Gastrocnemius medialis (tissue), 4 donors: ENCODE measurements at places on chromosomes 11 and 22. TPM values are rescaled to one million over a fixed set of nuclear protein-coding genes. Genes with fewer than 3 reads are reported as not detected.

DNA sequence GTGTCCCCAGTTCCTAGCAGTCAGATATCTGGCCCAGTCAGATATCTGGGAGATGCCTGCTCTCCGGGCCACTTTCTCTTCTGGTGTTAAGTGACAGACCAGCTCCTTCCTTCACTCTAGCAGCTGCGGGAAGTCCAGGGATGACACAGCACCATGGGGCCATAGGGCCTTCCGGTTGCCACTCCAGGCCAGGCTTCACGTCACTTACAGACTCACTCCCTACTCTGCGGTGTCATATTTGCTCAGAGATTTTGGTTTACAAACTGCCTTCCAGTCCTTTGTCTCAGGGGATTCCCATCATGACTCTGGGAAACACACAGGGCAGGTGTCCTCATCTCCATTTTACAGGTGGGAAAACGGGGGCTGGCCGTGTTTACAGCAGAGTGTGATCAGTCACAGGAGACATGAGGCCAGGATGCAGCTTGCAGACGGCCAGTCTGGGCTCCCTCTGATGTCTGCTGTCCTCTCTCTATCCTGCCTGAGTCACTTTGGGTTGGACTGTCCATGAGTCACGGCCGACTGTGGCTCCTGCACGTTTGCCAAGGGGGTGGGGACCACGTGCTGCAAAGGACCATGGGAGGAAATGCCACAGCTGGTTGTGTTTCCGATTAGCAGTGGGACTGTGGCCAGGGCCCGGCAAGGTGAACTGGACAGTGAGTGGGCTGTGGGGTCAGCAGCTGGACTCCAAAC, 8.2 kb upstream of the TBC1D22A start:
- H3K4me3 ChIP-seq = peak overlapping the region; percentile 21
- H3K4me1 ChIP-seq = peaks cover 47% of the 10 kb centered on the region
- H3K27me3 ChIP-seq = no peaks in the 10 kb centered on the region
- H3K27ac ChIP-seq = peak overlapping the region; percentile 95
- H3K36me3 ChIP-seq = no peaks in the 10 kb centered on the region
- peak; percentile 90 for DNase-seq

The NELL1 gene
- total RNA-seq = not detected

- peak within 1 kb of the TSS; percentile 98 for H3K27ac ChIP-seq
- H3K4me3 ChIP-seq = peak within 1 kb of the TSS; percentile 96
- H3K36me3 ChIP-seq = no peaks in the 10 kb centered on the region
Measured at GRCh38 chr11:66371627-66372415, at the start of gene SLC29A2. TSS of gene SLC29A2 (minus strand) at chr11:66371760. CDS start at chr11:66371591, 169 bp downstream.

- no peaks in the 10 kb centered on the region for H3K27me3 ChIP-seq
- no peak overlapping the region for H3K27ac ChIP-seq
- H3K36me3 ChIP-seq = no peaks in the 10 kb centered on the region
- no peak overlapping the region for H3K4me3 ChIP-seq
Measured at GRCh38 chr22:40462195-40462984, 92.0 kb downstream of the SGSM3 start.

The SAAL1 gene
- 5.1 TPM for total RNA-seq

The RCOR2 gene
- 0.31 TPM for total RNA-seq

- H3K4me3 ChIP-seq = no peak overlapping the region
- peak; percentile 77 for DNase-seq
- H3K27ac ChIP-seq = no peak overlapping the region
- no peaks in the 10 kb centered on the region for H3K36me3 ChIP-seq
- H3K27me3 ChIP-seq = no peaks in the 10 kb centered on the region
- H3K4me1 ChIP-seq = no peaks in the 10 kb centered on the region
Measured at GRCh38 chr22:24107661-24108060, 73.6 kb upstream of the SUSD2 start.
